CD4-positive, alpha-beta memory T cell (primary cell): ENCODE measurements at places on chromosomes 3 and 15.
A peak's percentile ranks its signal among the peaks of the same experiment; 100 is the strongest.

GRCh38 chr3:196686436-196686835 lies 25.6 kb downstream of the CEP19 start:
- DNase-seq: no peak

GRCh38 chr3:44554626-44555592 lies at the start of gene ZKSCAN7:
Gene ZKSCAN7 (plus strand): TSS chr3:44555193. CDS start chr3:44557048, 1,855 bp downstream.
- DNase-seq: peak; percentile 37

GRCh38 chr15:69637818-69638217 lies 185.2 kb downstream of the RPLP1 start:
- no peak for DNase-seq

GRCh38 chr3:163935411-163935810 lies 1142.9 kb downstream of the SI start:
- DNase-seq: no peak

DNA sequence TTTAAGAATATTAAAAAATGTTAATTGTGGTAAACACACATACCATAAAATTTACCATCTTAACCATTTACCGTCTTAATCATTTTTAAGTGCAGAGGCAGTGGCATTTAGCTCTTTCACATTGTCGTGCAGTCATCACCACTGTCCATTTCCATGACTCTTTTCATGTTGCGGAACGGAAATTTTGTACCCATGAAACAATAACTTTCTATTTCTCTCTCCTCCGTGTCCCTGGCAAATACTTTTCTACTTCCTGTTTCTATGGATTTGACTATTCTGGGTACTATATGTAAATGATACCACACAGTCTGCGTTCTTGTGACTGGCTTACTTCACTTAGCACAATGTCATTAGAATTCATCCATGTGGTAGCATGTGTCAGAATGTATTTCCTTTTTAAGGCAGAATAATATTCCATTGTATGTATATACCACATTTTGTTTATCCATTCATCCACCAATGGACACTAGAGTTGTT lies 27.9 kb downstream of the AKAP13 start:
- no peak for DNase-seq

GRCh38 chr3:137202941-137203340 lies 245.2 kb downstream of the IL20RB start:
- no peak for DNase-seq

DNA sequence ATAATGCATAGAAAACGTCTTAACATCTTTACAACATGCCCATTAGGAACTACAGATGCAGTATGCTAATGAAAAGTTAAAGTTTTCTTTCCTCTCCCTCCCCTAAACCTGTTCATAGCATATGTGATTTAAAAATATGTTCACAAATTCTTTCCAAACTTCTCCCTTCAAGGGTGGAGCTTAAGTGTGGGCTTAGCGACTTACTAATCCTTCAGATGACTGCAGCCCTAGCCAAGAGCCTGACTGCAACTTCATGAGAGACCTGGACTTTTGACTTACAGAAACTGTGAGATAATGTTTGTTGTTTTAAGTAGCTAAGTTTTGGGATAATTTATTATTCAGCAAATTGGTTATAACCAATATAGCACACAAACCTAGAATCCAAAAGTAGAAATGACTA lies 22.0 kb upstream of the ANXA2 start:
- no peak for DNase-seq

- no peak for DNase-seq
Measured at GRCh38 chr3:134347551-134347950, 26.7 kb downstream of the AMOTL2 start.

DNA sequence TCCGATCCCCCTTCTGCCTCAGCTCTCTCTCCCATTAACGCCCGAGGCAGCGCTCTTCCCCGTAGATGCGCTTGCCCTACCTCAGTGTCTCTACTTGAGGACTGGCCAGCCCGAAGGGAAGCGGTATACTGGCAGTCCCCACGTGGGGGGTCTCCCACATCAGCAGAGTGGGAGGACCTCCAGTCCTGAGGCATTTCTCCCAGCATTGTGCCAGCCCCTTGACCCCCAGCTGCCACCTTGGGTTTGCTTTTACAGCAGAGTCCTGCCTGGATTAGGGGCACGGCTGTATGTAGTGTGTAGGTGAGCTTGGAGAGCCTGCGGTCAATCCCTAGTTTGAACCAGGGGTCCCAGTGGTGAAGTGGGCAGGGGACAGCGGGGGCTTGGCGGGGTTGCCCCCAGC lies 767 bp downstream of the SEMA3F start:
- no peak for DNase-seq

GRCh38 chr3:150331978-150332568 lies 76.0 kb upstream of the TSC22D2 start:
- DNase-seq: no peak

- no peak for DNase-seq
Measured at GRCh38 chr3:194101592-194102432, 34.1 kb upstream of the HES1 start.

DNA sequence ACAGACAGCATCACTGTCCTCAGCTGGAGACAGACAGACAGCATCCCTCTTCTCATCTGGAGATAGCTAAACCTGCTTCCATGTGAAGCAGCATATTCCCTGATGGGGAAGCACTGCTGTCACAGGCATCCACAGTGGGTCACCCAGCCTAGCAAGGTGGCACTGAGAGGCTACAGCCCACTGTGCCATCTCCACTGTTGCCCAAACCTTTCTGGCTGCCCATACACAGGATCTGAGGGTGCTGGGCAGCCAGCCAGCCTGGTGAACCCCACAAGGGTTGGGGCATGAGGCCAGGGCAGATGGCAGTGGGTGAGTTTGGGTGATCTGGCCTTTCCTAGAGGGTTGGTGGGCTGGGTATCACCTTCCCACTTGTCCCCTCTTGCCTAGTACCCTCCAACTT lies 11.7 kb downstream of the CHST13 start:
- no peak for DNase-seq

GRCh38 chr15:71044006-71044405 lies 71.3 kb upstream of the THSD4 start:
- no peak for DNase-seq

DNA sequence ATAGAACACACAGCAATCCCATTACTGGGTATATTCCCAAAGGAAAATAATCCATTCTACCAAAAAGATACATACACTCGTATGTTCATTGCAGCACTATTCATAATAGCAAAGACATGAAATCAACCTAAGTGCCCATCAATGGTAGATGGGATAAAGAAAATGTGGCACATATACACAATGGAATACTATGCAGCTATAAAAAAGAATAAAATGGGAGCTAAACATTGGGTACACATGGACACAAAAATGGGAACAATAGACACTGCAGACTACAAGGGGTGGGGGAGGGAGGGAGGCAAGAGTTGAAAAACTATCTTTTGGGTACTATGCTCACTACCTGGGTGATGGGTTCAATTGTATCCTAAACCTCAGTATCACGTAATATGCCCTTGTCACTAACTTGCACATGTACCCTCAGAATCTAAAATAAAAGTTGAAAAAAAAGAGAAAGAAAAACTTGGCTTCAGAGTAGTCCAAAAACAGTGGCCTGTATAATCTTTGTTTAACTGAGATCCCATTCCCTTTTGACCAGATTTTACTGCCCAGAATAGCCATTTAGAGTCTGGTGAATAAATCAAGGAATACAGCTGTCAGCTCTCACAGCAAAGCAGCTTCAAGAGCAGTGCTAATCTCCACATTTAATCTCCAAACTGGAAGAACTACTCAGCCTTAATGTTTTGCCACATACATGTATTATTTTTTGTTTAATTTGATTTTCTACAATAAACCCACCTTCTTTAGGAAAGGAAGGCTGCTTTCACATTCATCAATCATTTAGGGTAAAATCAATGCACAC lies 54.5 kb upstream of the XRN1 start:
- no peak for DNase-seq

GRCh38 chr3:170532573-170532972 lies 53.3 kb downstream of the SLC7A14 start:
- DNase-seq: no peak

DNA sequence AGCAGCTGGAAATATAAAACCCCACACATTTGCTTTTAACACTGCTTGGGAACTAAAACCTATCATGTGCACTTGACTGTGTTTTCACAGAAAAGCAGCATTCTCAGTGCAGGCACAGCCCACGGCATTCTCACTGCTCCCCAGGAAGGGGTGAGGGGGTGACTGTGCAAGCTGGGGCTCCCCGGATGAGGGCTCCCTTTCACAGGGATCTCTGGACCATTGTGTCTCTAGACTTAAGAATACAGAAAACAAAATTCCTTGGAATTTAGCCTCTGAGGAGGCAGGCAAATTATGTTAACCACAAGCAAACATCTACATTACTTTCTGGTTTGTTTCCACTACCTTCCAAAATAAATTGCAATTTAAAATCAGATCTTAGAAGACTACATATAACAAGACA lies 100.3 kb downstream of the FSIP1 start:
- DNase-seq: no peak

DNA sequence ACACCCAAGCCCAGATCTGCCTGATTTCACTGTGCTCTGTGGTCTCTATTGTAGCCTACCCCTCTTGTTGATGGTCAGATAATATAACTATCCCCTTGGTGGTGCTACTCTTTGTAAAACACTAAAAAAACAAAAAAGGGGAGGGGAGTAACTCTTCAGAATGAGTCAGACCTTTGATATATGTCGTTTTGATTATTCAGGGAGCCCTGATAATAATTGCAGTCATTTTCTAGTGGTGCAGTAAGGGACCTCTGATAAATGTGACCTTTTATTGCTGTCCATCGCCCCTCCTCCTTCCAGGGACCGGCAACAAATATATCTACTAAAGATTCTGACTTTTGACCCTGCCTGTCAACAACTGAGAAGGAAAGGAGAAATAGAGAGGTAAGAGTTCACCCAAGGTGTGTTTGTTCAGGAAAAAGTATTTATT lies 45.1 kb upstream of the MAGI1 start:
- DNase-seq: no peak

DNA sequence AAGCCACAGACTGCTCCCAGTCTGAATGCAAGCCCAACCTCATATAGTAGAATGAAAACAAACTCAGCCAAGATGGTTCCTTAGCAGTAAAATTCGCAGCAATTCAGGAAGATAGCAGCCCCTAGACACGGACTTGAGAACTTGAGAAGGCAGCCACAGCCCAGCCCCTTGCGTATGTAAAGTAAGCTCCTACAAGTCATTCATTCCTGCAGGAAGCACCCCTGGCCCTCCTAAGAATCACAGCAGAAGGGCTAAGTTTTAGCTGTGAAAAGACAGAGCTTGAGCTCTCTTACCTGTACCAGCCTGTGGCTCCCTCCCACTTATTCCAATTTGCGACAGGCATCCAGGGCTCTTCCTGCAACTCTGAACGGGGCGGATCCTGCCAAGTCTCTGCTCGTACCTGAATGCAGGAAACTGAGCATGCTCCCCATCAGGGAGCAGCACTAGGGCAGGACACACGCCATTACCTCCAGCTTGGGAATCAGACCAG lies 136.4 kb downstream of the MAGI1 start:
- no peak for DNase-seq

DNA sequence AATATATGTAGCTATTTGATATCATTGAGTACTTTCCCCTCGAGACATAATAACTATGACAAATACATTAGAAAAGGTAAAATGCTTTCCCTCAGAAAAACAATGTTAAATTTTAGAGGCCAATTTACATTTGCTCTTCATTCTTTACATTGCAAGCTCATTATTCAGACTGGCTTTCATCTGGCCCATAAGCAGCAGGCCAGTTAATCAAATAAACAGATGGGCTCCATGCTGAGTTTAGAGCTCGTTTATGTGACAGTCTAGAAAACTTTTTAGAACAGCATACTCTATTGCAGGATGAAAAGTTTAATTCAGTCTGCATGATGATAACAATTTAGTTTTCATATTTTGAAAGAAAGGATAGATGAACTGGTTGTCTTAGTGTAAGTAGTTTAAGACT lies 150.6 kb downstream of the DUT start:
- no peak for DNase-seq

GRCh38 chr15:80925597-80926059 lies 64.0 kb downstream of the MESD start:
- DNase-seq: no peak

- DNase-seq: no peak
Measured at GRCh38 chr3:20320489-20320888, 134.5 kb upstream of the SGO1 start.

DNA sequence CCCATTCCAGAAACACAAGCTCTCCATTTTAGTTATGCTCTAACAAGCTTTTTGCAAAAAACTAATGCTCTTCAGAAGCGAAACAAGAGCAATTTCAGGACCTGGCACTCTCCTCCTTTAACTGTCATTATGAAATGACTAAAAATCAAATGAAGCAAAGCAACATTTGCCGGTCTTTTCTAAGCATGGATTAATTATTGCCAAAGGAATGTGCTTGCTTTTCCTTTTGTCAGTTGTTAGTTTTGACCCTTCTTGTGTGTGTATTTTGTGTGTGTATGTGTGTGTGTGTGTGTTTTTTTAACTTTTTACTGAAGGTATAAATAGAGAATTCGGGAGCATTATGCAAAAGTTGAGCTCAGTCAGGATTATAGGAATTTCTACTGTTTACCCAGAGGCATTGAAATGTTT lies 509.1 kb downstream of the TUSC7 start:
- no peak for DNase-seq

- no peak for DNase-seq
Measured at GRCh38 chr3:124522082-124522625, 208.1 kb upstream of the UMPS start.

- peak; percentile 91 for DNase-seq
Measured at GRCh38 chr15:38564557-38565286, at the start of gene RASGRP1. Gene RASGRP1 (minus strand): TSS chr15:38564814. CDS start chr15:38564628, 186 bp downstream.

- no peak for DNase-seq
Measured at GRCh38 chr3:109803274-109803673, 465.9 kb upstream of the DPPA4 start.

GRCh38 chr3:19093084-19093483 lies 55.2 kb upstream of the KCNH8 start:
- DNase-seq: no peak

- no peak for DNase-seq
Measured at GRCh38 chr3:112860898-112861297, 14.2 kb upstream of the CD200R1L start.

- DNase-seq: no peak
Measured at GRCh38 chr3:176920766-176921160, 276.5 kb downstream of the TBL1XR1 start.

DNA sequence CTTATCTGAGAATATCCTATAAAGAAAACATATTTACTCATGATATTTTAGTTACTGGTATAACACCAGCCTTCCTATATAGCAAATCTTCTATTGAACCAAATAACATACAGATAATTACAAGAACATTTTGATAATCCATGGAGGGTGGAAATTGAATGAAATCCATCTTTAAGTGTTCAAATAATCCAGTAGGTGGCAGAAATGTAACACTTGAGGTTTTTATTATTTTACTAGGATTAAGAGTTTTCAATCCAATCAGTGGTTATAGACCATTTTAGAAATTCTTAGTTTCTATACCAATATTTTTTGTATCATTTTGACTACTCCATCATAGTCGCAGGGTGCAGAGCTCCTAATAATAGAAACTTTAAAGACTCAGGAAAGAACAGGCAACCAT lies 101.9 kb upstream of the KCNH8 start:
- no peak for DNase-seq

GRCh38 chr15:64158363-64159134 lies 4.3 kb downstream of the PPIB start:
- DNase-seq: no peak
